ENCODE measurements at places on chromosomes 7 and 10. TPM values are rescaled to one million over a fixed set of nuclear protein-coding genes. Genes with fewer than 3 reads are reported as not detected.

HDAC9 gene
- total RNA-seq, result 20.0 TPM

COL13A1 gene
- 4.9 TPM for total RNA-seq

MOGAT3 gene
- not detected for total RNA-seq

TMEM273 gene
- total RNA-seq, result 26.6 TPM

CRPPA gene
- total RNA-seq, result 3.6 TPM

GIMAP4 gene
- total RNA-seq, result 23.5 TPM

CYP2C19 gene
- total RNA-seq, result not detected

OR2A42 gene
- 0.08 TPM for total RNA-seq

ANKMY2 gene
- total RNA-seq, result 25.1 TPM

TPK1 gene
- total RNA-seq, result 12.7 TPM

SPDYE16 gene
- total RNA-seq, result 1.3 TPM

SKAP2 gene
- 63.5 TPM for total RNA-seq

ANKRD61 gene
- total RNA-seq, result not detected

ARHGAP19 gene
- total RNA-seq, result 8.3 TPM

TSPAN33 gene
- total RNA-seq, result 11.1 TPM

WAC gene
- total RNA-seq, result 126 TPM

GFRA1 gene
- total RNA-seq, result 4.1 TPM

AKR1C2 gene
- 343 TPM for total RNA-seq

CLCN1 gene
- total RNA-seq, result 0.31 TPM

ARMC3 gene
- not detected for total RNA-seq

ZKSCAN1 gene
- total RNA-seq, result 105 TPM

SPDYE8 gene
- not detected for total RNA-seq

DRGX gene
- total RNA-seq, result not detected

TPST1 gene
- total RNA-seq, result 21.1 TPM

ZPBP gene
- total RNA-seq, result 1.2 TPM

FAM20C gene
- total RNA-seq, result 33.8 TPM

H2BK1 gene
- not detected for total RNA-seq
